Activated CD8-positive, alpha-beta T cell treated with anti-CD3 and anti-CD28 coated beads, Interleukin-2, amount 10 ng/mL, durations not matched to agents 7 days and 5 days (primary cell): ENCODE measurements at places on chromosomes 12 and 14.

- peak; percentile 74 for DNase-seq
Observed at GRCh38 chr12:96177013-96177412, 17.2 kb upstream of the ELK3 start.

DNA sequence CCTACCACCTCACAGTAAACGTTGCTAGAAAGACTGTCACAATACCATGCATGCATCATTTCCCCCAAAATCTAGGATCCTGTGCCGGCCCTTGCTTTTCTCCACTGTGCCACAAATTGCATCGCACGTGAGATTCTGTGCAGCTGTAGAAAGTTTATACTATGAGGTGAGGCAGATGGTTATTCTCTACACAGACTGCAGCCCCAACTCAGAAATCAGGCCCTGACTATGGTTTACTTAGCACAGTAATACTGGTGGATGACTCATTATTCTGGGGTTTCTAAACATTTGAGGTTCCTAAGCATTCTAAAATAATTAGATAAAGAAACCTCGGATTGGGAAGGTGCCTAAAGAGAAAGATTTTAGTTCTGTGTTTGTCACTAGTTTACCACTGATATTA, 163.8 kb upstream of the CCDC198 start:
- DNase-seq, result no peak

GRCh38 chr14:30874999-30875787, 834 bp downstream of the COCH start:
- DNase-seq, result peak; percentile 24

DNA sequence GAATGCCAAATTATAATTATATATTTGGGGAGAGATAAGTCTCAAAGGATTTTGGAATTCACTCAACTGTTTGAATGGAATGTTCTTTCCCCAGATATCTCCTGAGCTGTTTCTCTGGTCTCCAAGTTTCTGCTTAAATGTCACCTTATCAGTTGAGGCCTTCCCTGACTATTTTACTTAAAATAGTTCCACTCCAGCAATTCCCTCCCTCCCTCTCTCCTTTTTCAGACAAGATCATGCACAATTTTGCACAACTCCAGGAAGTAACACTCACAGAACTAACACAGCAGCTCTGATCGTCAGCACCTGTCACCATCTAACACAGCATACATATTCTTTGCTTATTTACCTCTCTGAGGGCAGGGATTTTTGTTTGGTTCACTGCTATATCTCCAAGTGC, 12.5 kb downstream of the BTG1 start:
- no peak for DNase-seq

GRCh38 chr12:104303538-104304151, at the start of gene EID3:
EID3 (plus strand) TSS chr12:104303739; CDS start chr12:104303935, 196 bp downstream.
- DNase-seq, result peak; percentile 93
